NCI-H1092 (cell line): ENCODE measurements at places on chromosomes 3 and 15.

- DNase-seq: no peak
Measured at GRCh38 chr3:86967062-86967461, 23.9 kb downstream of the VGLL3 start.

GRCh38 chr15:82558502-82558901, 18.2 kb upstream of the RPS17 start:
- no peak for DNase-seq

DNA sequence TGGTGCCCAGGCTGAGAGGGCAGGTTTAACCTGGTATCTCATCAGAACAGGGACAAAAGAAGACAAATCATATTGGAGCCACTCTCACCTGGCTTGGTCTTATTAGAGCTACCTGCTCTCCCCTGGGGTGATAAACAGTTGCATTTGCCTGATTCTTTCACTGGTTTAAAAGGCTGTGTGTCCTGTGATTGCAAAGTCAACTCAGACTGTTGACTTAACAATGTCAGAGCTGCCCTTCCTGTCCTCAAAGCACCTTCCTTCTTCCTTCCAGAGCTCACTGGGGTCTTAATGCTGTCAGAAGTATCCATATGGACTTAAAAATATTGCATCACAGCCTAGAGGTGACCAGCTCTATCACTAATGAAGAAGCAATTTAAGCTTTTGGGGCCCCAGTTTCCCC, 50.5 kb upstream of the MINAR1 start:
- no peak for DNase-seq

- no peak for DNase-seq
Measured at GRCh38 chr3:106824856-106825255, 552.4 kb upstream of the CCDC54 start.

- no peak for DNase-seq
Measured at GRCh38 chr3:193470710-193471109, 84.0 kb downstream of the ATP13A4 start.

- no peak for DNase-seq
Measured at GRCh38 chr3:47577583-47578118, 1.0 kb downstream of the CSPG5 start.

GRCh38 chr3:14634763-14635400, 16.7 kb upstream of the CCDC174 start:
- DNase-seq: no peak

- no peak for DNase-seq
Measured at GRCh38 chr3:124486324-124486723, 243.9 kb upstream of the UMPS start.

GRCh38 chr3:68007621-68008226, 353.3 kb upstream of the SUCLG2 start:
- no peak for DNase-seq

- no peak for DNase-seq
Measured at GRCh38 chr3:20250786-20251185, 64.8 kb upstream of the SGO1 start.

DNA sequence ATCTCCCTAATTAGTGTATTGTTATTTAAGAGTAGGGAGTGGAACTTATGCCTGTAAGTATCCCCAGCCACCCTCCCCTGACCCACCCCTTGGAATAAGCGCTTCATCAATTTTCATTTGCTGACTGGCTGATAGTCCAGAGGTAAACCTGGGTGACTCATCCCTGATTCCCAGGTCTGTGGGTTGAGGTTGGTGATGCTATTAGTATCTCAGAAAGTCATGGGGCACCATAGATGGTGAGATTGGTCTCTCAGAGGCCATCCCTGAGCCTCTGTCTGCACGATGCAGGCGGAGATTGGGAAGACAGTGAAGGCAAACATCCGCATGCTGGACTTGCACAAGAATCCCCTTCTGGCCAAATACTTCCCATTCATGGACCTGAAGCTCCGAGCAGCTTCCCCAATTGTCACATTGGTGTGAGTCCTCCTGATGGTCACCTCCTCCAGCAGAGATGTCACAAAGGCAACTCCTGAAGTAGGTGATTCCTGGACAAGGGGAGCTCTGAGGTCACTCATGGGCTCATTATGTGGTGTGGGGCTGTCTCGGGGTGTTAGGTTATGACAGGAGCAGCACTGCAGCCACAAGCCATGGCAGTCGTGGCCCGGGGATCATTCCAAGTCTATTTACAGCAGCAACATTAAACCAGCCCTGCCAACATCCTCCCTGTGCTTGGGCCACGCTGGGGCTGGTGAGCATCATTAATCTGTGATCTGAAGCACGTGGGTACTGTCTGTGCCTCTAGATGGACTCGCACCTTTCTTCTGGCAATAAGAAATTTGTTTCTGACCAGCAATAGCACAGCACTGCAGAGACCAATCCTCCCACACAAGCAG, 6.8 kb upstream of the TXNRD3 start:
- DNase-seq: no peak

- DNase-seq: no peak
Measured at GRCh38 chr3:126448893-126449180, 26.9 kb downstream of the ZXDC start.

GRCh38 chr15:82552861-82553260, 12.6 kb upstream of the RPS17 start:
- no peak for DNase-seq

DNA sequence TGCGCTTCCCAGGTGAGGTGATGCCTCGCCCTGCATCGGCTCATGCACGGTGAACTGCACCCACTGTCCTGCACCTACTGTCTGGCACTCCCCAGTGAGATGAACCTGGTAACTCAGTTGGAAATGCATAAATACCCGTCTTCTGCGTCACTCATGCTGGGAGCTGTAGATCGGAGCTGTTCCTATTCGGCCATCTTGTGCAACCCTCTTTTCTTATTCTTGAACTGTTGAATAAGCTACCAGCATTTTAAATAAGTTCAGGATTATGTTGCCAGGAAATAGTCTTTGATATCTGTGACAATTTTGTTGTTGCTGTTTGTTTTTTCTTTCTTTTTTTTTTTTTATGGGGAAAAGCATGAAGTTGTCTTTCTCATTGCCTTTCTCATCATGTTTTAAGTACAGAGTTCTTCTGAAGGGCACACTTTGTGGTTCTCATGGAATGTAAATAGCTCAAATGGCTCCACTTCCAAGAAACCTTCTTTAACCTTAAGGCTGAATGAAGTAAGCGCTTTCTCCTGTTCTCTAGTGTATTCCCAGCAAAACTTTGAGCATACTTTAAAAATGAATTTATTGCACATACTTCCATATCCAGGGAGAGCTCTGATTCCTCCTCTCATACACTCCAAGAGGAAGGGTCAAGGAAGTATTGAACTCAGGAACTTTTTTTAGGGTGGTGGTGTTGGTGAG, 468.0 kb upstream of the TBL1XR1 start:
- DNase-seq: no peak

GRCh38 chr3:41753651-41754050, 208.3 kb downstream of the ULK4 start:
- DNase-seq: no peak

DNA sequence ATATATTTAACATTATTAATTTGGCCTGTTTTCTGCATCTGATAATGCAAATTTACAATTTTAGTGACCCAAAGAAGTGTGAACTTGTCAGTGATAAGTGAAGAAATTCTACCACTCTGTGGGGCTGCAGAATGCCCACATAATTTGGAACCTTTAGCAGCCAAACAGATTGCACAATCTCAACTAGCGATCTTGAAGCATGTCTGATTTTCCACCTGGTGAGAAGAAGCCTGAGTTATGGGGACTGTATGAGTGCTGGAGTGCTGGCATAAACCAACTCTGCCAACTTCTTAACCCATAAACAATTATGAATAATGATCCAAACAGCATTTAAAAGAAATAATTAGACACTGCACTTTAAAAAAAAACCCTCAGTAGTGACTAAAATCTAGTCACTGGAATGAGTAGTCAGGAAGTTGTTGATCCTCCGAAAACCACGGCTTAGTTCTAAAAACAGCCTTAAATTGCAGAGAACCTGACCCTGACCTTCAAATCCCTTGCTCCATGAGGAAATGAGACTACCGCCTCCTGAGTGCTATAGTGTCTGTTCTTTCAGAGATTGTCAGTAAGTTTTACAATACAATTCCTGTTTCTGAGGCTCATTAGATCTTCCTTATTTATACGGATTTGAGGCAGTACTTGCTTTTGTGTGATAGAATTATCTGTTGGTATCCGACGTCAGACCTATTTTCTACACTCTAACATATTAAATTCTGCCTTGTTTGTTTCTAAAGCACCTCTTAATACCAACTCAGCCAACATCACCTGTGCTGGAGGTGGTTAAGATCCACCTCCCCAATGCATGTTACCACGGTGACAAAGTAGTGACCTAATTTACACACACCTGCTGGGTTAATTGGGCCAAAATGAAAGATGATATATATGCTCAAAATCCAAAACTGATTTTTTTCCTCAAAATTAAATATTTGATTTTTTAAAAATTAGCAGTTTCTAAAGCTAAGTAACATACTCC, 267.7 kb downstream of the ZBTB20 start:
- peak; percentile 80 for DNase-seq

DNA sequence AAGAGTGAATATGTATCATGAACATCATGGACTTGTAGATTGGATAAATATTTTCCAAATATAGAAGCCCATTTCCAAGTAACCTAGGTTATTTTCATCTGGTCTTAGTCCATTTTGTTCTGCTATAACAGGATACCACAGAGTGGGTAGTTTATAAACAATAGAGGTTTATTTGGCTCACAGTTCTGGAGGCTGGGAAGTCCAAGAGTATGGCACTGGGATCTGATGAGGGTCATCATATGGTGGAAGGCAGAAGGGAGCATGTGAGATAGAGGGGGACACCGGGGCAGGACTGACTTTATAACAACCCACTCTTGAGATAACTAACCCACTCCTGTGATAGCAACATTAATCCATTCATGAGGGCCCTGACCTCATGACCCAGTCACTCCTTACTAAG, 9.4 kb upstream of the MGA start:
- DNase-seq: no peak

GRCh38 chr15:68781766-68782588, 38.7 kb downstream of the ANP32A start:
- no peak for DNase-seq

- no peak for DNase-seq
Measured at GRCh38 chr15:43276563-43277200, 10.0 kb upstream of the TGM5 start.

DNA sequence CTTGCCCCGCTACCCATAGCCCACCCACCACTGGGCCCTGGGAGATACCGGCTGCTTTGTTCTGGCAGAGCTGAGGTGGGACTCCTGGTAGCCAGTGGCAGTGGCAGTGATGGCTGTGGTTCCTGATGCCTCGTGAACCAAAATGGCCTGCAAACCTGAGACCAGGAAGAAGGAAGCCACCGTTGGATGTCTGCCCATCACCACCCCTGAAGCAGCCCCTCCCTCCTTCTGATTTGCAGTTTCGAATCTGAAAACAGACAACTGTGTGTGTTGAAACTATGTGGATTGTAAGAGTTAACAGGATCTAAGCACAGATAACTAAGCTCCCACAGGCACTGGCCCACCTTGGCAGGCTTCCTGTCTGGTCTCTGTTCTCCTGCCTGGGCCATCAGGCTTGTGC, 66.6 kb downstream of the NUP210 start:
- DNase-seq: no peak

GRCh38 chr3:185764980-185765370, 59.9 kb downstream of the IGF2BP2 start:
- no peak for DNase-seq

DNA sequence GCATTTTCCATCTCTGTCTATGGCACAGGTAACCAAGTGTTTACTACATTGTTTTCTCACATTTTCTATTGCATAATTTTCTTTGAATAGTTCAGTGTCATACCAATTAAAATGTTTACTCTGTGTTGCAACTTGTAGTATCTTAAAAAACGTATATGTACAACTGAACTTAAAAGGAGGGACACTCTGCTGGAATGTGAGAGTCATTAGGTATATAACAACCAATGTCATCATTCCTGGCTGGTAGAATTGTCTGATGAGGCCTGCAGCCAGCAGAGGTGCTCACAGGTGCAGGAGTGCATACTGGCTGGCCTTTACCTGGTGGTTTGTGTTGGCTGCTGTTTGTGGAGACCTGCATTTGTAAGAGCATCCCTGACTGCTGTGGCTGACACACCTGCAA, 19.1 kb upstream of the RARRES1 start:
- no peak for DNase-seq

DNA sequence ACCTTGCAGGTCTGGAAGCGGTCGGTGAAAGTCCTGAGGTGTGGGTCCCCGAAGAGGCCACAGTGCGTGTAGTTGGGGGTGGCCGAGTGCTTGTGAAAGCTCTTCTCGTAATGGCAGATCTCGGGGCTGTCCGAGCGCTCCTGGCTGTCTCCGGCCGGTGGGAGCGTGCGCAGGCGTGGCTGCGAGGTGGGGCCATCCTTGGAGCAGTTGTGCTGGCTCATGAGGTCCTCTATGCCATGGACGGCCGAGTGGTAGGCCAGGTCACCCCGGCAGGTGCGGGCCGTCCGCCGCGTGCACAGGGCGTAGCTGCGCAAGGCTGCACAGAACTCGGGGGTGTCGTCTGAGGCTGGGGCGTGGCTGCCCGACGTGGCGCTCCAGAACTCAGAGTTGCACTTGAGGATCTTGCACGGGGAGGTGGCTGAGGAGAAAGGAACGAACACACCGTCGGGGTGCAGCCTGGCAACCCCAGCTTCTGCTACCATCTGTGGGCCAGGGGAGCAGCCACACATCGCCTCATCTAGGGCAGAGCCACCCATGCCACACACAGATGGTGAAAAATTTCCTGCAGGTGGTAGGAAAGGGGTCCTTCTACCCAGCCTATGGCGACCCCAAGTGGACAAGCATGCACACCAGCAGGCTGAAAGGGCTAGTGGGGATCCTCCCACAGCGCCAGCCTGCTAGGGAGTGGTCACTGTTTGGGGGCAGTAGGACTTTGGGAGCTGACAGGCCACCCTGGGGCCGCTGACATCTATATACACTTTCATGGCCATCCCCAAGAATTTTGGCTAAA, 36.7 kb downstream of the RGMA start:
- DNase-seq: no peak

DNA sequence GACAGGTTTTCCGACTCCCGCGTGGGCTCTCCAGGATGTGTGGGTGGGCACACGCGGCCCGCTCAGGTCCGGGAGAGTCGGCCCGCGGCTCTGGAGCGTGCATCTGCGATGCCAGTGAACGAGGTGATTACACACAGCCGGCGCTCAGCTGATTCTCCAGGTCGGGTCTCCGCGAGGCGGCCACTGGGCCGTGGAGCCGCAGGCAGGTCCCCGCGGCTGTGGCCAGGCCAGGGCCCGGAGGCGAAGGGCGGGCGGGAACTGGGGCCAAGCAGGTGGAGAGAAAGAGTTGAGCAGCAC, 13.2 kb downstream of the PAK6 start:
- no peak for DNase-seq

- no peak for DNase-seq
Measured at GRCh38 chr3:141452045-141452444, 34.8 kb upstream of the RASA2 start.

- no peak for DNase-seq
Measured at GRCh38 chr15:69810431-69811354, 287.0 kb downstream of the TLE3 start.

- no peak for DNase-seq
Measured at GRCh38 chr3:134453631-134454030, 32.2 kb downstream of the ANAPC13 start.

DNA sequence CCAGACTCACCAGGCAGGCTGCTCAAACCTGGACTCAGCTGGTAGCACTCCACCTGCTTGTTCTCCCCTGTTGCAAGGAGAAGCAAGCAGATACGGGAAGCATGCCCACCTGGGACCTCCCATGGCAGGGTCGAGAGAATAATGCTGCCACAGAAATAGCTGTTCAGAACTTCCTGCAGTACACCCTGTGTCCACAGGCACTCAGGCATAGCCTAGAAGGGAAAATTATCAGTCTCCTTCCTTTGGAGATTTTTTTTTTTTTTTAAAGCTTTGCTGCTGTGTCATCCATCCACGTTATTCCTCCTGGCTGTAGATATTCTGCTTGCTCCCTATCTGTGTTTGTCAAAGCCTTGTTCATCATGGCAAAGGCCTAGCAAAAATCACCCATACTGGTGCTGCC, 32.7 kb upstream of the RPS17 start:
- DNase-seq: no peak
